ENCODE measurements at places on chromosomes 12 and 14. TPM values are rescaled to one million over a fixed set of nuclear protein-coding genes. Genes with fewer than 3 reads are reported as not detected.

GRCh38 chr14:64878837-64879634 is 671 bp downstream of the SPTB start:
- H3K27me3 ChIP-seq: peaks cover 95% of the 10 kb centered on the region
- DNase-seq: peak; percentile 5
- no peaks in the 10 kb centered on the region for H3K4me1 ChIP-seq
- H3K4me3 ChIP-seq: peak overlapping the region; percentile 33
- no peak overlapping the region for H3K27ac ChIP-seq
- H3K36me3 ChIP-seq: no peaks in the 10 kb centered on the region

- no peak for DNase-seq
- peaks cover 18% of the 10 kb centered on the region for H3K36me3 ChIP-seq
- H3K27ac ChIP-seq: no peak overlapping the region
- no peak overlapping the region for H3K4me3 ChIP-seq
- H3K4me1 ChIP-seq: peaks cover 26% of the 10 kb centered on the region
Measured at GRCh38 chr12:2615665-2616402, 178.9 kb upstream of the FKBP4 start.

The TAS2R20 gene
- total RNA-seq: 1.8 TPM

GRCh38 chr12:62714774-62715721 is 219.9 kb downstream of the PPM1H start:
- DNase-seq: no peak
- H3K4me1 ChIP-seq: peaks cover 1% of the 10 kb centered on the region
- H3K36me3 ChIP-seq: no peaks in the 10 kb centered on the region
- H3K27ac ChIP-seq: no peak overlapping the region

GRCh38 chr14:72541546-72541945 is 352.4 kb downstream of the DPF3 start:
- no peak overlapping the region for H3K4me3 ChIP-seq
- DNase-seq: no peak
- H3K27me3 ChIP-seq: no peaks in the 10 kb centered on the region
- H3K4me1 ChIP-seq: no peaks in the 10 kb centered on the region
- H3K27ac ChIP-seq: no peak overlapping the region

DNA sequence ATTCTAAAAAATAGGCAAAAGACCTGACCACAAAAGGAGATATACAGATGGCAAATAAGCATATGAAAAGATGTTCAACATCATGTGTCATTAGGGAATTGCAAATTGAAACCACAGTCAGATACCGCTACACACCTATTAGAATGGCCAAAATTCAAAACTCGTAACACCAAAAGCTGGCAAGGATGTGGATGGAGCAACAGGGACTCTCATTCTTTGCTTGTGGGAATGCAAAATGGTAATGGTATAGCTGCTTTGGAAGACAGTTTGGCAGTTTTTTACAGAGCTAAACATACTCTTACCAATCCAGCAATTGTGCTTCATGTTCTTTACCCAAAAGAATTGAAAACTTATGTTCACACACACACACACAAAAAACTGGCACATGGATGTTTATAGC is 8.2 kb upstream of the HMGA2 start:
- no peak overlapping the region for H3K27ac ChIP-seq
- H3K36me3 ChIP-seq: no peaks in the 10 kb centered on the region
- no peak for DNase-seq
- H3K27me3 ChIP-seq: no peaks in the 10 kb centered on the region

DNA sequence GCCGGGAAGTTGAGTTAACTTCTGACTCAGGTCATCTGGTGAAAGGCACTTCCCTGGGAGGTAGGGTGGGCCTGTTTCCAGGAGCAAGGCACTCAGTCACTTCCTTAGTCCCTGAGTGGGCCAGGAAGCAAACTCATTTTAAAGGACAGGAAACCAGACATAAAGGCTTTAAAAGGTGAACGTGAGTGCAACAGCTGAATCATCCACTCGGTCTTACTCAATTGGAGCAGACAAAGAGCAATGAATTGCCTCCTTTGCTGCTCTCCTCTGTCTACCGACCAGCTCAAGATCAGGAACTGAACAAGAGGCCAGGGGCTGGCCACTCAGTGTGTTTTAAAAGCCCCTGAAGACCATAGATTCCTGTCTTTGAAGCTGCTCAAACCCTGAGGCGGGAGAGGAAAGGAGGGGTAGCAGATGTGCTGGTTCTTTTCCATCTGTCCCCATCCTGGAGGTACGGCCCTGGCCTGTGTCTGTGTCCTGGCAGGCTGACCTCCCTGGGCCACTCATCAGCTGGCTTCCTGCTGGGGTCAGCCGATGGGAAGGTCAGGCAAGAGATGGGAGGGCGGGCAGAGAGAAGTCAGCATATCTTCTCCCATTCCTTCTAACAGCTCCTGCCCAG is 148.9 kb downstream of the PPM1H start:
- no peaks in the 10 kb centered on the region for H3K36me3 ChIP-seq
- no peaks in the 10 kb centered on the region for H3K27me3 ChIP-seq

The KLRC1 gene
- not detected for total RNA-seq

DNA sequence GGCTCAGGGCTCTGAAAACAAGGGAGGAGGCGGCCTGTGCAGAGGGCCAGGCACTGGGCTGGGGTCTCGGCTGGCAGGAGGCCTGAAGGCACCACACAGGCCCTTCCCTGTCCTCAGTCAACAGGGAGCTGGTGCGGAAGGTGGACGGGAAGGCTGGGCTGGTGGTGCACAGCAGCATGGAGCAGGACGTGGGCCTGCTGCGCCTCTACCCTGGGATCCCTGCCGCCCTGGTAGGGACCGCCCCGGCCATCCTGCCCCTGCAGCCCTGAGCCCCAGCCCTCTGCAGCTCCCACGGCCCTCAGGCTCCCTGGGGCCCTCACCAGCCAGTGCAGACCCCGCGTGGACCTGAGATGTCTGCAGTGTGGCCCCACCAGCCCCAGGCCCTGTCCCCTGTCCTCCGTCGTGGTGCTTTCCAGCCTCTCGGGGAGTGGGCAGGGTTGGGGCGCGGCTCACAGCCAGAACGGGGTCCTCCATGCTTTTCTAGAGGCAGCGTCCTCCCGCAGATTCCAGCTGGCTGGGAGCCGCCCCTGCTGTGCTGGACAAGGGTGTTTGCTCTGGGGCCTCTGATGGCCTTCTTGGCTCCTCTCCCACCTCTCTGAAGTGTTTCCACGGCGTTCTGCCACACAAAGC is 18.1 kb downstream of the ASPG start:
- DNase-seq: no peak
- H3K27me3 ChIP-seq: no peaks in the 10 kb centered on the region
- no peaks in the 10 kb centered on the region for H3K4me1 ChIP-seq

- H3K36me3 ChIP-seq: no peaks in the 10 kb centered on the region
- H3K27me3 ChIP-seq: no peaks in the 10 kb centered on the region
- peak overlapping the region; percentile 32 for H3K4me3 ChIP-seq
- peak; percentile 72 for DNase-seq
- H3K4me1 ChIP-seq: no peaks in the 10 kb centered on the region
Measured at GRCh38 chr12:132904718-132905328, 17.4 kb upstream of the CHFR start.

The ALKBH2 gene
- 5.8 TPM for total RNA-seq

GRCh38 chr14:29166507-29166906 is 399.9 kb downstream of the FOXG1 start:
- no peak for DNase-seq
- H3K4me1 ChIP-seq: no peaks in the 10 kb centered on the region
- H3K27ac ChIP-seq: no peak overlapping the region

GRCh38 chr12:75814851-75815754 is 216.5 kb downstream of the PHLDA1 start:
- 0 out of 2 replicates have a peak overlapping the region, but pooled peaks have one; percentile 6 for H3K4me3 ChIP-seq
- peak; percentile 96 for DNase-seq
- no peaks in the 10 kb centered on the region for H3K27me3 ChIP-seq
- peak overlapping the region; percentile 61 for H3K27ac ChIP-seq
- no peaks in the 10 kb centered on the region for H3K36me3 ChIP-seq

DNA sequence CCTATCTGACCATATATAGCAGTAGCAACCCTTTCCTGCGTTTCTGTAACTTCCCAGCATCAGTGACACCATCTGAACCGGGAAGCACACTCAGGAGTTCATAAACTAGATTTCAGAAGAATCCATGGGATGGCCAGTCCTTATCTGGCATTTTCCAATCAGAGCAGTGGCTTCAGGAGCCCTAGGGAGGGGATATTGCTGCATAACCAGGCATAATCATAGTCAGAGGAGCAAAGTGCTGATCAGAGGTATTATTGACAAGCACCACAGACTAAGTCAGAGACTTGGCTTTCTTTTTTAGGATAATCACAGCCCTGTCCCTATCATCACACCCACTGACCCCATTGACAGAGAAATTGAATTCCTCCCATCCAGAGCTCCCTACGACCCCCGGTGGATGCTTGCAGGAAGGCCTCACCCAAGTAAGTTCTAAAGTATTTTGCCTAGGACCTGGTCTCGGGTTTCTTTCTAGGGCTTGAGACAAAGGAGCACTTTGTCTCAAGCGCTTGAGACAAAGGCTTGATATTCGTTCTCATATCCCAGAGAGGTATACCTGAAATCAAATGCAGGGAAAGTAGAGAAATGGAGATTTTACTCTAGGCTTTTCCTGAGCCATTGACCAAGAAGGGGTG is 55.1 kb downstream of the FOXN4 start:
- no peaks in the 10 kb centered on the region for H3K36me3 ChIP-seq
- no peaks in the 10 kb centered on the region for H3K27me3 ChIP-seq
- DNase-seq: no peak
- H3K4me1 ChIP-seq: no peaks in the 10 kb centered on the region

GRCh38 chr14:32986791-32987540 is 48.3 kb downstream of the NPAS3 start:
- no peak overlapping the region for H3K27ac ChIP-seq
- DNase-seq: peak; percentile 52
- no peak overlapping the region for H3K4me3 ChIP-seq
- H3K4me1 ChIP-seq: peaks cover 5% of the 10 kb centered on the region
- H3K27me3 ChIP-seq: no peaks in the 10 kb centered on the region

The HOXC10 gene
- total RNA-seq: not detected

GRCh38 chr14:83975435-83975834 is 1554.5 kb upstream of the FLRT2 start:
- no peaks in the 10 kb centered on the region for H3K36me3 ChIP-seq
- no peaks in the 10 kb centered on the region for H3K4me1 ChIP-seq
- no peak for DNase-seq
- no peak overlapping the region for H3K4me3 ChIP-seq

The PIGH gene
- total RNA-seq: 10.8 TPM

The GDF3 gene
- not detected for total RNA-seq

GRCh38 chr12:16218934-16219751 is 58.3 kb downstream of the SLC15A5 start:
- no peak overlapping the region for H3K4me3 ChIP-seq
- H3K4me1 ChIP-seq: no peaks in the 10 kb centered on the region
- no peaks in the 10 kb centered on the region for H3K36me3 ChIP-seq
- no peak overlapping the region for H3K27ac ChIP-seq
- DNase-seq: no peak
- H3K27me3 ChIP-seq: no peaks in the 10 kb centered on the region

GRCh38 chr12:20476551-20476950 is 108.2 kb downstream of the PDE3A start:
- H3K4me1 ChIP-seq: no peaks in the 10 kb centered on the region
- H3K27ac ChIP-seq: no peak overlapping the region
- DNase-seq: no peak
- no peaks in the 10 kb centered on the region for H3K27me3 ChIP-seq
- H3K36me3 ChIP-seq: no peaks in the 10 kb centered on the region

The RFLNA gene
- 4.9 TPM for total RNA-seq

GRCh38 chr14:57136669-57137328 is 131.9 kb downstream of the EXOC5 start:
- H3K27me3 ChIP-seq: peaks cover 6% of the 10 kb centered on the region
- no peaks in the 10 kb centered on the region for H3K36me3 ChIP-seq
- DNase-seq: no peak

GRCh38 chr14:101840649-101841369 is 79.3 kb downstream of the PPP2R5C start:
- H3K27ac ChIP-seq: no peak overlapping the region
- H3K36me3 ChIP-seq: no peaks in the 10 kb centered on the region
- H3K4me3 ChIP-seq: no peak overlapping the region

DNA sequence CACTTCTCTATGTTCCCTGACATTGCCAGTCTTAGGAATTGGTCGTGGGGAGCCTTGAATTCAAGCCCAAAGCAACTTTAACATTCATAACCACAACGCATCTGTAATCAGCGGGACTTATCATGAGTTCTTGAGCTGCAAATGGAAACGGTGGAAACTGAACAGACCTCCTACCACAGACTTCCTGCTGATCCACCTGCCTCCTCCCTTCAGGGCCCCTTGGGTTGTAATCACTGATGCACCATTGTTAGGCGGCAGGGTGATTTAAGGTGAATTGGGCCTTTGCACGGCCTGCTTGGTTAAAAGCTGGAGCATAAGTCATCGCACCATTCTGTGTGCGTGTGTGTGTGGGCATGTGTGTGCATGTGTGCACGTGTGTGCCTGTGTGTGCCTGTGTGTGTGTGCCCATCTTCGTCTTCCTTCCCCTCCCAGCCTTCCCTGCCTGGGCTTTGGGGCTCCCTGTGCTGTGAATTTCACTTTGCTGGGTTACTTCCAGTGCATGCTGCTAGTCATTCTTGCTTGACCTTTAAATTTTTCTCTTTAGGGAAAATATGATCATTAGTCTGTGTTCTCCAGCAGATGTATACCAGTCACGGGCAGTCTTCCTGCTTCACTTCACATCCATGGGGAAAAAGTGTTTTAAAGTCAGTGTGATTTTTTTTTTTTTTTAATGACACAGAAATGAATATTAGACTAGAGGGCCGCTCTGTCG is 29.1 kb downstream of the CHST11 start:
- no peaks in the 10 kb centered on the region for H3K27me3 ChIP-seq
- 0 out of 2 replicates have a peak overlapping the region, but pooled peaks have one; percentile 18 for H3K27ac ChIP-seq

The SDR9C7 gene
- not detected for total RNA-seq

GRCh38 chr12:5139751-5140150 is 96.1 kb downstream of the KCNA5 start:
- H3K4me1 ChIP-seq: peaks cover 27% of the 10 kb centered on the region
- H3K4me3 ChIP-seq: no peak overlapping the region
- H3K27ac ChIP-seq: no peak overlapping the region
- no peaks in the 10 kb centered on the region for H3K27me3 ChIP-seq
- DNase-seq: no peak

The LUM gene
- total RNA-seq: 556 TPM

GRCh38 chr14:89288114-89288513 is 128.9 kb downstream of the FOXN3 start:
- peaks cover 13% of the 10 kb centered on the region for H3K4me1 ChIP-seq
- H3K27me3 ChIP-seq: no peaks in the 10 kb centered on the region
- H3K27ac ChIP-seq: no peak overlapping the region

GRCh38 chr14:85530626-85531025 is 682 bp downstream of the FLRT2 start:
- peaks cover 25% of the 10 kb centered on the region for H3K4me1 ChIP-seq

- H3K4me3 ChIP-seq: no peak overlapping the region
- H3K27me3 ChIP-seq: peaks cover 36% of the 10 kb centered on the region
- no peaks in the 10 kb centered on the region for H3K4me1 ChIP-seq
- no peaks in the 10 kb centered on the region for H3K36me3 ChIP-seq
Measured at GRCh38 chr12:3371018-3371417, 120.0 kb upstream of the PRMT8 start.

GRCh38 chr14:69685716-69686115 is 74.3 kb downstream of the SUSD6 start:
- peaks cover 20% of the 10 kb centered on the region for H3K4me1 ChIP-seq
- DNase-seq: peak; percentile 66
- no peaks in the 10 kb centered on the region for H3K27me3 ChIP-seq

GRCh38 chr12:91077228-91077954 is 19.6 kb upstream of the KERA start:
- no peaks in the 10 kb centered on the region for H3K36me3 ChIP-seq
- no peaks in the 10 kb centered on the region for H3K4me1 ChIP-seq
- no peak overlapping the region for H3K27ac ChIP-seq
- no peaks in the 10 kb centered on the region for H3K27me3 ChIP-seq
- no peak for DNase-seq

GRCh38 chr12:104575442-104576186 is 118.9 kb downstream of the CHST11 start:
- H3K27me3 ChIP-seq: no peaks in the 10 kb centered on the region
- no peak overlapping the region for H3K27ac ChIP-seq
- peaks cover 36% of the 10 kb centered on the region for H3K4me1 ChIP-seq
- no peak overlapping the region for H3K4me3 ChIP-seq

The GPR84 gene
- not detected for total RNA-seq

Data from GM23248 (cell line).